ENCODE measurements at places on chromosomes 3 and 15.

DNA sequence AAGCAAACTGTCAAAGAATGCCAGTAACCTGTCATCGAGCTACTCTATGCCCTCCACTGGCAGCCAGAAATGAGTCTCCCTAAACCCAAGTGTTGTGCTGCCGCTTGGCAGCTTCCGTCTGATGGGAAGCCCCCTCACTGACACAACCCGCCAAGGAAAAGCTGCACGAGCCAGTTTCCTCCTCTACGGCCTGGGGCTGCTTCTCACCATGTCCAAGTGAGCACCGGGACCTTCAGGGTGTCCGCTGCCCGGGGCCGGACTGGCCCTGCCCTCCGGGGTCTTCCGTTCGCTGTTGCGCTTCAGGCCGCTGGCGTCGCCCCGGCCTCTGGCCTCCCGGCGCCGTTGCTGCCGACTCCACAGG is 490 bp downstream of the TOMM70 start:
- no peak for ATAC-seq

- ATAC-seq = no peak
These were observed 17.9 kb downstream of the PSTPIP1 start for GRCh38 chr15:77012868-77013267.

DNA sequence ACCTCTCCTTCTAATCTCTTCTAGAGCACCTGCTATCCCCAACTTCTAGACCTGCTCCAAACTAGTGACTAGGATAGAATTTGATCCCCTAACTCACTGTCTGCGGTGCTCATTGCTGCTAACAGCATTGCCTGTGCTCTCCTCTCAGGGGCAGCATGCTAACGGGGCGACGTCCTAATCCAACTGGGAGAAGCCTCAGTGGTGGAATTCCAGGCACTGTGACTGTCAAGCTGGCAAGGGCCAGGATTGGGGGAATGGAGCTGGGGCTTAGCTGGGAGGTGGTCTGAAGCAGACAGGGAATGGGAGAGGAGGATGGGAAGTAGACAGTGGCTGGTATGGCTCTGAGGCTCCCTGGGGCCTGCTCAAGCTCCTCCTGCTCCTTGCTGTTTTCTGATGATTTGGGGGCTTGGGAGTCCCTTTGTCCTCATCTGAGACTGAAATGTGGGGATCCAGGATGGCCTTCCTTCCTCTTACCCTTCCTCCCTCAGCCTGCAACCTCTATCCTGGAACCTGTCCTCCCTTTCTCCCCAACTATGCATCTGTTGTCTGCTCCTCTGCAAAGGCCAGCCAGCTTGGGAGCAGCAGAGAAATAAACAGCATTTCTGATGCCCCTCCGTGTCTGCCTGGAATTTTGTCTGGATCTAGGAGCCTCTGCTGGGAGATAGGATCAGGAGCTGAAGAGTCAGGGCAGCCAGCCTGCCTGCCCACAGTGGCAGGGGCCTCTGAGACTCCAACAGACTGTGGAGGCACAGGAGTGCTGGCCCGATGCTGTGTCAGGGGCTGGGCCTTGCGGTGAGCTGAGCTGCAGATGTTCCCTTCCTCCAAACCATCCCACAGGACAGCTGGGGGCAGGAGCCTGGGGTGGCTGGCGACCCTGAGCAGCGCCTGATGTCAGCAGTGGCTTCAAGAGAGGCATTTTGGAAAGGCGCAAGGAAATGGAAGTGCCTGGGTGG is 3.0 kb downstream of the ISLR start:
- ATAC-seq = no peak

- ATAC-seq = no peak
These were observed 8.4 kb downstream of the STT3B start for GRCh38 chr3:31541089-31541488.

- ATAC-seq = no peak
These were observed 159.4 kb downstream of the NSMCE3 start for GRCh38 chr15:29110176-29110575.

DNA sequence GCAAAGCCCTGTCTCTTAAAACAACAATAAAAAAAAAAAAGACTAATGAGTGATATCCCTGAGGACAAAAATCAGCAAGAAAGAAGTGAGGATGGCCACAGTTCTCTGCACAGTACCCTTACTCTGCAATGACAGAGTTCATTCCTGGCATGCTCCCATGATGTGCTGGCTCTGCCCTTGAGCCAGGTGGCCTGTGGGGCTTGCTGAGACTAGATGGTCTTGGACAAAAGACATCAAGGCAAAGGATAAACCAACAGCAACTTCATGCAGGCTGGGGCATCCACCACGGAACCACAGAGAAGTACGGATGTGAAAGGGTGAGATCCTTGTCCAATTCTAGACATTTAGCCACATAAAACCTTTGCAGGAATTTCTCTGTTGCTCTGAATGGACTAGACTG is 12.7 kb downstream of the MGLL start:
- ATAC-seq = no peak

DNA sequence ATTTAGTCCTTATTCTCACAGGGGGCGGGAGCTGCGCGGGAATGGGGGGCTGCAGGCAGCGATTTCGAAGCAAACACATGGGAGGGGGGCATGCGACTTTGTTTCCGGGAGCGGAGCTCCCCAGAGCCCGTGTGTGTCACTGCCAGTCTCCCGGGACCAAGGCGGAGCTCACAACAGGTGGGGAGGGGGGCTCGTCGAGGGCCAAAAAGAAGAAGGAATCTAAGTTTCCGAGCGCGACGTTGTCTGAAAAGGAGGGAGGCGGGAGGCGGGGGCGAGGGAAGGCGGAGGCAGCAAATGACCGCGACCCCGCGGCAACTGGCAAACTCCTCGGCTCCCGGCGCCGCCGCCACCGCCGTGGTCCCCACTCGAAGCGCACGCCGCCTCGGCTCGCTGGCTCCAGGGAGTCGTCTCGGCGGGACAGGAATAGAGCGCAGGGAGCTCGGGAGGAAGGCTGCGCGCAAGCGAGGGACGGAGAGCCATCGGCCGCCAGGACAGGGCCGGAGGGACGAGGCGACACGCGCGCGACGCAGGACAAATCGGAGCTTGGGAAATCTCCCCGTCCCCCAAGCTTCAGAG is 1.4 kb downstream of the FOXP1 start:
- peak; percentile 14 for ATAC-seq

DNA sequence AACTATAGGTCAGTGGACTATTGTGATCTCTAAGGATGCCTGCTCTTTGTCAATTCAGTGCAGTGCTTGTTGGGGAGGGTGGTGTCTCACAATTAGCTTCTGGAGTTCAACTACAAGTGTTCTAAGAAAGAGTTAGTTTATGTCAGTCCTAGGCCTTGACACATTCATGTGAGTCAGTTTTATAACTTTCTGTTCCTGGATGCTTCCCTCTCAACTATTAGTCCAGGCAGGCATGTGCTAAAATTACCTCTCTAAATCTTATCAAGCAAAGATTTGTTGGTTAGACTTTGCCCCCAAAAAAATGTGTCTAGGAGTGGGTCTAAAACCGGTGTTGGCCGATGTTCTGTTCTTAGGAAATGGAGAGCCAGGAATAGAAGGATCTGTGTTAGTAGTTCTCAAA is 378.3 kb downstream of the IL5RA start:
- ATAC-seq = no peak

GRCh38 chr15:26395624-26396023 is 377.2 kb downstream of the GABRB3 start:
- no peak for ATAC-seq

GRCh38 chr3:34504775-34505174 is 706.3 kb downstream of the PDCD6IP start:
- no peak for ATAC-seq

GRCh38 chr3:52143616-52144015 is 10.6 kb downstream of the POC1A start:
- no peak for ATAC-seq

GRCh38 chr15:70401709-70402108 is 304.0 kb upstream of the TLE3 start:
- ATAC-seq = peak; percentile 68

DNA sequence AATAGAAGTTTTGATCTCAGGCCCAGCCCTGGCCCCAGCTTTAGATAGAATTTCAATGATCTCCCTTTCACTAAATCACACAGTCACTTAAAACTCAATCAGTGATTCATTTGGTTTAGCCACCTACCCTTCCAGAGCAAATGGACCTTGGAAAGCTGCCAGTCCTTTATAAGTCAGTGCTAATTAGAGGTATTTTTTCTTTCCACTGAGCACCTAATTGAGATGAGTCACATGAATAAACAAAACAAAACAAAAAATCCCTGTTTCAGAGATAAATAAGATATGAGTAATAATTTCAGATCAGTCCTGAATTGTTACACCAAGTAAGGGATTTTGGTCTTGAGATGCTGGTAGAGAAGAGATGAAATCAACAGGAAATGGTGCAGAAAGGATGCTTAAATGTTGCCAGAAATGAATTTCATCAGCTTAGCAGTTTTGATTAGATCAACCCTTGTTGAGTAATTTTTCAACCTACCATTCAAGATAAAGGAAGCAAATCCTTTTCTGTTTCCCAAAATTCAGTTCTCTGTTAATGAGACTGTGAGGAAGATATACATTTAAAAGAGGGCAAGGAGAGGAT is 352.0 kb upstream of the COL8A1 start:
- ATAC-seq = no peak

- ATAC-seq = no peak
These were observed 50.9 kb downstream of the CEP152 start for GRCh38 chr15:48759921-48760320.

DNA sequence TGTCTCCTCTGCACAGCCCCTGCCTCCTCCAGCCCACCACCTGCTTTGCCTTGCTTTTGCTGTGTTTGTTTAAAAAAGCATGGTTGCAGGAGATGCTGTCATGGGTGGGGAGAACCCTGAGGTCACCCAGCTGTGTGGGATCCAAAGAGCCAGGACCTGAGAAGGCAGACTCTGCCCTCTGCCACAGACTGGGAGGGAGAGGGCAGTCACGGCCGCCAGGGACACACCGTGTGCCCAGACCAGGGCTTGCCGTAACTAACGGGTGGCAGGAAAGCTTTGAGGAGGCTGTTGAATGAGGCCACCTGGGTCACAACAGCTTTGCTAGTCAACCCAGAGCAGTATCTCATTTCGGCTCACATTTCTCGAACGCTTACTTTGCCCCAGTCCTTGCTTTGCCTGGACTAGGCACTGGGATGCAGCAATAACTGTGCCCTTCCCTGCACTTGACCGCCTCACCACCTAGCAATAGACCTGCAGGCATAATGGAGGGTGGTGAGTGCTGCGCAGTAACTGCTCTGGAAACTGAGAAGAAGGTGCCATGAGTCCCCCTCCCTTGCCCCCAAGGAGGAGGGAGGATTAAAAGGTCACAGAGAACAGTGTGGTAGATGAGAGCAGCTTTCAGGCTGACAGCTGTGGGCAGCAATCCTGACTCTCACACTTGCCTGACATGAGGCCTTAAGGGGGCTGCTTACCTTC is 55.0 kb upstream of the CTDSPL start:
- no peak for ATAC-seq

GRCh38 chr3:115628075-115628412 is 4.7 kb downstream of the GAP43 start:
- ATAC-seq = no peak

- no peak for ATAC-seq
These were observed at the start of gene GABRB3 for GRCh38 chr15:26772154-26773066. TSS of gene GABRB3 (minus strand) at chr15:26773066.

- ATAC-seq = no peak
These were observed 66.6 kb downstream of the CBLB start for GRCh38 chr3:105802118-105802706.

GRCh38 chr3:124861041-124861440 is 26.1 kb downstream of the ITGB5 start:
- ATAC-seq = no peak

DNA sequence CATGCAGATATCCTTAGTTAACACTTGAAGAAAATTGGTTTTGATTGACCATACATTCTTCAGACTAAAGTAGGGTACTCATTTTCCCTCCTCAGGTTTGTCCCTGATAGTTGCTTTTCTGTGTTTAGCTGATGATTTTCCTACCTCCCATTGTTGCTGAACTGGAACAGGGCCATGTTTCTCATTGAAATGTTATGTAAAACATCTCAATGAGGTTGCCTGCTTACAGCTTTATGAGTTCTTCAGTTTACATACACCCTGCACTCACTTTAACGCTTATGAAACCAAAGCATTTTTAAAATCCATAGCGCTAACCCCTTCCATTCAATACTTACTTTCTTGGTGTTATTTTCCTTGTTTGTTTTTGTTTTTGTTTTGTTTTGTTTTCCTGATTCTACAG is 61.9 kb downstream of the HMG20A start:
- ATAC-seq = no peak

DNA sequence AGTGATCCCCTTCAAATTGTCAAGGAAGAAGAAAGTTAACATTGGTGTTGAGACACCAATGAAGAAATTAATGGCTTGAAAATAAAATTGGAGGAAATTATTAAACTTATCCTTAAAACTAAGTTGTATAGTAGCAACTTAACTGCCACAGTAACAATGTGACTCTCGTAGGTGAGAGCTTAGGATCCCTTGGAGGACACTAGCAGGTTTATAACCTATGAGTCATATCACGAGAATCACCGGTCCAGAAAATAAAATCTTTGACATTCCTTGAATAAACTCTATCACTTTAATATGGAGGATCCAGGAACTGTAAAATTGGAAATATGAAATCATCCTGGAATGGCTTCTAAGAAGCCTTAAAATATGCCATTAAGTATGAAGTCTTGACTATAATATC is 2.1 kb downstream of the GHSR start:
- no peak for ATAC-seq

GRCh38 chr3:99776516-99777209 is 41.0 kb upstream of the CMSS1 start:
- no peak for ATAC-seq

DNA sequence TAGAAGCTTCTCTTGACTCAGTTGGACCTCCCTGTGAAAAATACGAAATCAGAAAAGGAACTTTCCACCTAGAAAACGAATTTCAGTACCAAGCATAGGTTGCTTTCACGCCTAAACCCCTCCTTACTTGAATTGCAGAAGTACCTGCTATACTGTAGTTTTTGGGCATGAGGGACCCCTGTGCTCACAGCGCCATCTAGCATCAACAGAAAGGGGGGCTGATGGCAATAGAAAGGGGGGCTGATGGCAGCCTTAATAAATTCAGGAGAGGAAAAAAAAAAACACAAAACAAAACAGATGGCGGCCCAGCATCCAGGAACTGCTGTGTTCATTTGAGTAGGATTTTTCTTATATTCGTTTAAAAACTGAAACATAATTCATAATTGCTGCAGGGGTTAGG is 96.7 kb downstream of the NPAP1 start:
- no peak for ATAC-seq
